HS-5 (cell line): ENCODE measurements at places on chromosomes 16 and 17.

DNA sequence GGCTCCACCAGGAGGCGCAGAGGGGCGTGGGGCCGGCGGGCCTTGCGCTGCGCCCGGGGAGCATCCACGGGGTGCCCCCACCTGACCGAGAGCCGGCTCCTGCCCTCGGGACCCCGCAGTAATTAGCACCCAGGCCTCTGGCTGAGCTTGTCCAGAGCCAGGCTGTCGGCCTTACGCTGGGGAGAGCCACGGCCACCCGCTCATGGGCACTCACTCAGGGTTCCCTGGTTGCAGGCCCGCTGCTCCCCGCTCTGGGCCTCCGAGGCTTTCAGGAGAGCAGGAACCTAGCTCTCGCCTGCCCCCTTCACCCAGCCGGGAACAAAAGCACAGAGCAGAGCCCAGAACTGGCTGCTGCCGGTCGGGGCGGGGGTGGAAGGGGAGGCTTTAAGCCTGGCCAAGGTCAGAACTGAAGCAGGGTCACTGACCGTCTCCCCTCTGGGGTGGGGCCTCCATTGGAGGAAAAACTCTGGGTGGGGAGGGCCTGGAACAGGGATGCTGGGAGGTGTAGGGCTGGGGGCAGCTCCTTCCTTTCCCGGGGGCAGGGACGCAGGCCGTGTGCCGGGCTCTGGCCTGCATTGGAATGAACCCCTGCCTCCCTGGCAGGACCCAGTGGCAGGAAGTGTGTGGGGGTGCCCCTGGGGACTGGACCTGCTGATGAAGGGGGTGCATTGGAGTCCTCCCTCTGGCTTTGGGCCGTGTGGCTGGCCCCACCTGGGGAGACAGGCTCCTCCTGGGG, 12.3 kb downstream of the GLIS2 start:
- no peak for DNase-seq

DNA sequence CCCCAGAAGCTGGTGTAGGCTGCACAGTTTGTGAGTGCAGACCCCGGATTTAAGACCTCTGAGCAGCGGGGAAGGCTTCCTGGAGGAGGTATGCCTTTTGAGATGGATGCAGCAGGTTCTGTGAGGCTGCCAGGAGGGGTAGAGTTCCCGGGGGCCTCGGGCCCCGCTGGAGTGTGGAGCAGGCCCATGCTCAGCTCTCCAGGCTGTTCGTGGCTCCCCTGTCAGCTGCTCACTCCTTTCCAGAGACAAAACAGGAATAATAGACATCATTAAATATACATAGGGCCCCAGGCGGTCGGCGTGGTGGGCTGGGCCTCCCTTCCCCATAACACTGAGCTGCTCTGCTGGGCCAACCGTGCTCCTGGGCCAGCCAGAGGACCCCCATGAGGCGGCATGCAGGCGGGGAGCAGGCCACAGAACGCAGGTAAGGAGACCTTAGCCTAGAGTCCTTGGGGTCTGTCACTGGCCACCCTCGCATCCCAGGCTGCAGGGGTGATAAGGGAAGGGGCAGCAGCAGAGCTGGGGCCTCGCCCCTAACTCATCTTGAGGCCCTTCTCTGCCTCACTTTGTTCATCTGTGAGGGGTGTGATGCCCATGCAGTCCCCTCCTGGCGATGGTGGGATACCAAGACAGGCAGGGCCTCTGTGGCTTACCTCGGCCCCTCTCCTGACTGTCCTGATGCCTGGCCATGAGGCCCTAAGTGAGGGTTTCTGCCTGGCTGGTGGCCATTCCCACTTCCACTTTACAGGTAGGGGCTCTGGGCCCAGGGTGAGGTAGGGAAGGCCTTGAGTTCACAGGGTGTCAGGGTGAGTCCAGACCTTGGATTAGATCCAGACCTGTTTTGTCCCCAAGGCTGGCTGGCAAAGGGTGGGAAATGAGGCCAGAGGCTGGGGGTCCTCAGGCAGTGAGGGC, at the start of gene MYO15A:
MYO15A (plus strand) TSS at position 356 of the 912 bp plus-strand sequence. CDS start 10,045 bp downstream, outside the sequence.
- DNase-seq: no peak

DNA sequence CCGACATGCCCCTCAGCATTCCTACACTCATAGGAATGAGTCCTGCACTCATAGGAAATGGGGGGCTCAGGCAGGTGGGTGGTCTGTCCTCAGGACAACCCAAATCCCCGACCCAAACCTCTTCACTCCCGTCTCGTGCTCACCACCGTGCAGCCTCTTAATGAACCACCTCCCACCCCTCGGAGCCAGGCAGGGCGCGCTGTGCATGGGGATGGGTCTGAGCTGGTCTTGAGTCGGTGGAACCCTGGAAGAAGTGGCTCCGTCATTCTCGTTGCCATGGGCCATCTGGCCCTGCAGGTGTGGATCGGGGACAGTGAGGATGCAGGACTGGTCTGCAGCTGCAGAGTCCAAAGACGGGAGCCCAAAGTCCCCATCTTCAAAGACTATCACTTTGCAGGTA, 6.4 kb upstream of the RAB40B start:
- no peak for DNase-seq

DNA sequence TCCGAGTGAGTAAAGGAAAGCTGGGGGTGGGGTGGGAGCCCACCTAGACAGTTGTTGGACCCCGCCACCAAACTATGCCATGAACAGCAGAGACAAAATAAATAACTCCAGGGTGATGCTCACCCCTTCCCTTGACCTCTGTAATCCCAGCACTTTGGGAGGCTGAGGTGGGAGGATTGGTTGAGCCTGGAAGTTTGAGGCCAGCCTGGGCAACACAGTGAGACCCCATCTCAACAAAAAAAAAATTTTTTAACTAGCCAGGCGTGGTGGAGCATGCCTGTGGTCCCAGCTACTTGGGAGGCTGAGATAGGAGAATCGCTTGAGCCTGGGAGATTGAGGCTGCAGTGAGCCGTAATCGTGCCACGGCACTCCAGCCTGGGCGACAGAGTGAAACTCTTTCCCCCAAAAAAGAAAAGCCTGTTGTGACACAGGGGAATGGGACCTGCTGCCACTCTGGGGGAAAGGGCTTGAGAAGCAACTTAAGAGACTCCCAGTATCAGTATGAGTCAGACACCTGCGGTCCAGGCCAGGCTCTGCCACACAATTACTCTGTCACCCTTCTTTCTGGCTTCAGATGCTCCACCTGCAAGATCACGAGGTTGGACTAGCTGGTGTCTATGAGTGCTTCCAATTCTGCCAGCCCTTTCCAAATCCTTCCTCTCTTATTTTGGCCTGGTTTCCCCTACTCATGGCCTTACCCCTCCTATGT, 5.0 kb downstream of the SGCA start:
- no peak for DNase-seq

DNA sequence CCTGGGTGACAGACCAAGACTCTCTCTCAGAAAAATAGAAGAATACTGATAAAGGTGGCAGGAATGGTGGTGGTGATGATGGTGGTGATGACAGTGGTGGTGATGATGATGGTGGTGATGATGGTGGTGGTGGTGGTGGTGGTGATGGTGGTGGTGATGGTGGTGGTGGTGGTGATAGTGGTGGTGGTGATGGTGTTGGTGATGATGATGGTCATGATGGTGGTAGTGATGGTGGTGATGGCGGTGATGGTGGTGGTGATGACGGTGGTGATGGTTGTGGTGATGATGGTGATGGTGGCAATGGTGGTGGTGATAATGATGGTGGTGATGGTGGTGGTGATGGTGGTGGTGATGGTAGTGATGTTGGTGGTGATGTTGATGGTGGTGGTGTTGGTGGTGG, 18.0 kb upstream of the CIITA start:
- DNase-seq: no peak

GRCh38 chr17:81510785-81511553, 1.6 kb downstream of the ACTG1 start:
- DNase-seq: no peak
